Sciatic nerve (tissue), 2 donors: ENCODE measurements at places on chromosomes 2 and 18.

DNA sequence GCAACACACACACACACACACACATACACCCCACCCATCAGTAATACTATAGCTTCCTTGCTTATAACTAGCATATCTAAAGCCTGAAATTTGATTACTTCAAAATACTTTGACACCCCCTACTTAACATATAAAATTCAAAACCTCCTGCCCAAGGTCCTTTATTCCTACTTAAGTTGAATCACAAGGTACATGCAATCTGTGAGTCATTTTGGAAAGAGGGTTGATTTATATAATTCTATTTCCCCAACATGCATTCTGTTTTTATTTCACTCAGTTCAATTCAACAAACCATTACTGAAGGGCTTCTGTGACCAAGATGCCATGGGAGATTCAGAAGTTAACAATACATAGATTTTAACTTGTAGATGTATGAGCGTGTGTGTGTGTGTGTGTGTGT, 420.7 kb downstream of the METTL4 start:
- no peak for DNase-seq

DNA sequence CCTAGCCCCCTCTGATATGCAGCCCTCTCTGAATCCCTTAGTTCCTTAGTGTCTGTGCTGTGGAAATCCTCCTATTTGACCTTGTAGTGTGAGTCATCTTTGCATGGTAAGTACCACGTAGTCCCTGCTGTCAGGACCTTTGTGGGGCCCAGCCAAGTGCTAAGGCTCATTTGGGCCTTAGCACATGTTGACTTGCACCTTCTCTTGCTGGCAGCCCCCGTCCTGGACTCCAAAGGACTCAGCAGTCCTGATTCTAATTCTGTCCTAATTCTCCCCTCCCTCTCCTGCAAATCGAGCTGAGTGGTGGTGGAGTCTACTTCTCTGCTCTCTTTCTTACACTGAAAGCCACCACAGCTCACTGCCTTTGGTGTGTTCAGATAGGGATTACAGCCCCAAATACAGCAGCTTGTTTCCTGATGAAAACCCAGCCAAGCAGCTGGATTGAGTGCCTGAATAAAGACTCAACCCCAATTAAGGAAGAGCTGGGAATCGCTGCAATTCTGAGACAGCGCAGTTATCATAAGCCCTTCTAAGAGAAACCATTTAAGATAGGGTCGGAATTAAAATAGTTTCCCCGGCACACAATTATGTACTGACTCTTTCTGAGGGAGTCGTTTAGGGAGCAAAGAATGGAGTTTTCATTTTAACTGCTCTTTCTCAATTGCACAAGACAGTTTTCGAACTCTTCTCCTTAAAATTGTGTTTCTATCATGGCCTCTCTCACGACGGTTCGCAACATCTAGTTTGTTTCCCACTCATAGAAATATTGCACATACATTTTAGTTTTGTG, 215.6 kb upstream of the TNP1 start:
- no peak for DNase-seq

- peak; percentile 61 for DNase-seq
These were observed 49.9 kb downstream of the KCNIP3 start for GRCh38 chr2:95346738-95347671.

DNA sequence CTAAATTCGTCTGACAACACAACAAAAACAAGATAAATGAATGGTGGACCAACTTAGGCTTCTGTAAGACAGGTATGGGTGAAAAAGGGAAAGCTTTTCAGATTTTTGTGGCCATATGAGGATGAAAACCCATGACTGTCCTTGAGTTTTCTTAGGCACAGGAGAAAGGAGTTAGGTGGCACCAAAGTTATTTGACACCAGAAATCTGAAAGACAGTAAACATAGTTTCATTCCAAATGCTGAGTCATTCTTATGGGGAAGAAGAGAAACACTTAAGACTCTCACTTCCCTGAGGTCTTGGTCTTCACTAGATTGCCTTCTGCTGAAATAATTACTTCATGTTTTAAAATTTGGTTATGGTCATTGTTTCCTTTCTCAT, 5.2 kb upstream of the GPD2 start:
- DNase-seq = no peak

GRCh38 chr2:15348045-15348444, 213.1 kb downstream of the NBAS start:
- no peak for DNase-seq

GRCh38 chr2:188279093-188279445, 12.6 kb upstream of the GULP1 start:
- no peak for DNase-seq

- DNase-seq = no peak
These were observed 27.6 kb downstream of the TTR start for GRCh38 chr18:31619291-31619690.

- no peak for DNase-seq
These were observed 76.8 kb downstream of the ALPK2 start for GRCh38 chr18:58552057-58552461.
